ENCODE measurements at places on chromosomes 7 and 10.
A peak's percentile ranks its signal among the peaks of the same experiment; 100 is the strongest.

- ATAC-seq, result no peak
These were observed 2.9 kb upstream of the ENTPD7 start for GRCh38 chr10:99656199-99657064.

- ATAC-seq, result no peak
These were observed 9.2 kb downstream of the LHPP start for GRCh38 chr10:124470544-124471434.

DNA sequence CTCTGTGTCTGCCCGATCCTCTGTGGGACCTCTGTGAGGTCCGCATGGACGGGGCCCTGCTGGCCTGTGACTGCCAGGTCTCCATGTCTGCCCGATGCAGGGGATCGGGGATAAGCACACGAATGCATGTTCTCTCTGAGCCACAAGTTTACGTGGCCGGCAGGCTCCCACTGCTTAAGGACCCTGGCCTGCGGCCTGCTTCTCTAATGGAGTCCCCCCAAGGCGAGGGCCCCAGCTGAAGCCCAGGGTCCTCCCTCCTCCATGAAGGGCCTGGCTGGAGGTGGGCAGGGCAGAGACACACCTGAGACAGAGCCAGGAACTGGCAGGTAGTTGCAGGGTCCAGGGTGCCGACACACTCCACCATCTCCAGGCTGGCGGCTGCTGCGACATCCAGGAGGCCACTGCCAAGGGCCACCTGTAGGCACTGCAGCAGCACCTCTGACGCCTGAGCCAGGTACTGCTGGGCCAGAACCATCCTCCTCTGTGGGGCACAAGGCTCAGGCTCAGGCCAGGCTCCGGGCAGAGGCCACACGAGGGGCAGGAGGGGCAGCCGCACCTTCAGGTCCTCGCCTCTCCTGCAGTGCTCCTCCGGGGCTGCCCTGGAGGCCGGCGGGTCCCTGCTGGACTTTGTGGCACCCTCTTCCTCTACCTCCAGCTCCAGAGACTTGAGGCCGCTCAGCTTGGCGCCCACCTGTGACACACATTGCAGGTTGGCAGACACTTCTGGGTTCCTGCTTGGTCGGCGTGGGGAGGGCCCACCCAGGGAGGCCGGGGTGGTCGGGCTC is 60.9 kb upstream of the NKX6-2 start:
- ATAC-seq, result no peak

DNA sequence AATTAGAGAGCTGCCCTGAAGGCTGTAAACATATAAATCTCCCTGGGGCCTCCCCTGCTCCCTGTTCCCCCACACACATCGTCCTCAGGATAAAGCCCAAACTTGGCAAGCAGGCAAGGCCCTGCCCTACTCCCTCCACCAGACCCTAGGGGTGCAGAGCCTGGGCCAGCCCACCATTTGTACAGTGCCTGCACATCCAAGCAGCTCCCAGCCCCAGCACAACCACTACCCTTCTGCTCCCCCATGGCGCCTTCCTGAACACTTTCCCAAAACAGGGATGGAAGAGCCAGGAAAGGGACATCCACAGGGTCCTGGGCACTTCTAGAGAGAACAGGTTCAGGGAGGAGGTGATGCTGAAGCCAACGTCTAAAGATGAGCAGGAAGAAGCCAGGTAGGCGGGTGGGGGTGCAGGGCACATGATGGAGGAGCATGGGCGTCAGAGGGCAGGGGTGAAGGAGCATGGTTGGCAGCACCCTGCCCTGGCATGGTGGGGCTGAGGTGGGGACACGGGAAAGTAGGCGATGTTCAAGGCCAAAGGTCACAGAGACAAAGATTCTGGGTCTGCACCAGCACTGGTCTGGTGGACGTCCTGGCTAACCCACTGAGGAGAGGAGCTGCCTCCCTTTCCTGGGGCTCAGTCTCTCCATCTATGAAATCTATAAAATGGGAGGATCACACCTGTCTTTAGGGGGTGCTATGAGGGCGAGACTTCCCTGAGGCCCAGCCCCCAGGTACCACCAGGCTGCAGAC is 140.6 kb downstream of the ARHGAP22 start:
- ATAC-seq, result peak; percentile 21

DNA sequence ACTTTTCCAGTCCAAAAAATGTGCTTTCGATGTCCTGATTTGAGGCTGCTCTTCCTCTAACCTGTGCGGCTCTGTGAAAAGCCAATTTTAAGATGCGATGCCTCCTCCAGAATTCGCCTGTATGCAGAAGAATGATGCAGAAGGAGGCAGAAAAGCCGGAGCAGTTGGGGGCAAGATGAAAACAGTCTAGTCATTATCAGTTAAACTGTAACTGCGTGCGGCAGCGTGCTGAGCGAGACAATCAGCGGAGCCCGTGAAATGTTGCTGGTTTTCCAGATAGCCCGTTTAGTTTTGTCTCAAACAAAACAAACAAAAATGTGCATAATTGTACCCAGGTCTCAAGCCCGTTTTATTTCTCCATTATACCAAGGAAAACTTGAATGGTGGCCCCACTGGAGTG is 137.0 kb upstream of the FGFR2 start:
- ATAC-seq, result no peak

DNA sequence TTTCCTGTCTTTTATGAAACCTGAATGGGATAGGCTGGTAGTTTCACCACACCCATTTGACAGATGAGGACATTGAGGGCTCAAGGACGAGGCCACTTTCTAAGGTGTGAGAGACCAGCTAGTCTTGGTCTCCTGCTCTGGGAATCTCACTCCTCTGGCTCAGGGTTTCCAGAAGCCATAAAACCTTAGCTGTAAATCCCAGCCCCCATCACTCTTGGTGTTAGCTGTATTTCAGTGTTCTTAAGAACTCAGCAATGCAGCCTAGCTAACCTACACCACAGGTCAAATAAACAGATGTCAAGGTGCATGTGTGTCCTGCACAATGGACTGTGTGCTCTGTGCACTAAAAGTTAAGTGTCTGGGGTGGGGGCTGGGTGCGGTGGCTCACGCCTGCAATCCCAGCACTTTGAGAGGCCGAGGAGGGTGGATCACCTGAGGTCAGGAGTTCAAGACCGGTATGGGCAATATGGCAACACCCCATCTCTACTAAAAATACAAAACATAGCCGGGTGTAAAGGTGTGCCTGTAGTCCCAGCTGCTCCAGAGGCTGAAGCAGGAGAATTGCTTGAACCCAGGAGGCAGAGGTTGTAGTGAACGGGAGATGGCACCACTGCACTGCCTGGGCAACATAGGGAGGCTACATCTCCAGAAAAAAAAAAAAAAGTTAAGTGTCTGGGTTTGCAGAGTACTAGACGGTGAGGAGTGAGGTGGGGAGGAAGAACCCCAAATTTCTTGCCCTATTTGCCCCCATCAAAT is 567 bp upstream of the EPO start:
- no peak for ATAC-seq

GRCh38 chr7:23765943-23766342 is 55.9 kb downstream of the STK31 start:
- ATAC-seq, result no peak

DNA sequence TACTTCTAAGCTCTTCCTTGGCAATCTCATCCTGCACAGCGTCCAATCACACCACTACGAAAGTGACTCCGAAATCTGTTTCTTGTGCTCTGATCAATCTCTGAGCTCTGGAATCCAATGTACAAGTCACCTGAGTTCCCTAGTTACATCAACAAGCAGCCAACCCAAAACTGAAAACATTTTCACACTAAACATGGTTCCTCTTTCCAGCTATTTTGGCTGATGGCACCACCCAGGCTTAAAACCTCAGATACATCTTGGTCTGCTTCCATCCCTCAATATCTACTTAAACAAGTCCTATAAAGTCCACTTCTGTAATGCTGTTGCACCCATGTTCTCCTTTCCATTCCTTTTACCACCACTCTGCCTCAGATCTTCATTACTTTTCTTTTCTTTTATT is 3.6 kb downstream of the BLOC1S2 start:
- no peak for ATAC-seq

DNA sequence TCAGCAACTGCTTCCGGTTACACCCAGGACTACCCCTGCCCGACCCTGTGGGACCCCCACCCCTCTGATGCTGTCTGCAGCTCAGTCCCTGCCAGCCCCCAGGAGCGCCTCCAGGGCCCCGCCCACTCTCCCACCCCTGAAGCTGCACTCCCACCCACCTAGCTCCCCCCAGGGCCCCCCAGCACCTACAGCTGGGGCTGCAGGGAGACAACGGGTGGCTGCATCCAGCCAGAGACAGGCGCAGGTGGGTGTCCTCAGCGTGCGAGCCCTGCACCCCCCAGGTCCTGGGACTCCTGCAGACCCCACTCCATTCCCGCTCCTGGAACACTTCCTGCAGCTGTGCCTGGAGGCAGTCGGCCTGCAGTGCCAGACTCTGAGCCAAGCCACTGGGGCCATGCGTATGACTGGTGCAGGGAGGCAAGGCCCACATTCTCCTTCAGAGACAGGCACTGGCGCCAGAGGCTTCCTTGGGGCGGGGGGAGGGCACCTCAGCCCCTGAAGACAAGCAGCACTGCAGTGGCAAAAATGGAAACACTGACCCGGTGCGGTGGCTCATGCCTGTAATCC is 6.1 kb downstream of the CYP2W1 start:
- ATAC-seq, result no peak

GRCh38 chr7:22879280-22879679 is 56.6 kb upstream of the TOMM7 start:
- no peak for ATAC-seq

- no peak for ATAC-seq
These were observed 832 bp downstream of the XRCC2 start for GRCh38 chr7:152674860-152675758.
